Caki2 (cell line): ENCODE measurements at places on chromosomes 4 and X. TPM values are rescaled to one million over a fixed set of nuclear protein-coding genes. Genes with fewer than 3 reads are reported as not detected.

GRCh38 chr4:23060776-23061175 is 368.0 kb downstream of the GBA3 start:
- DNase-seq = no peak

- DNase-seq = no peak
Measured at GRCh38 chr4:141706445-141706844, 70.1 kb downstream of the IL15 start.

- DNase-seq = no peak
Measured at GRCh38 chrX:77167993-77168392, 279.2 kb upstream of the FGF16 start.

- DNase-seq = no peak
Measured at GRCh38 chr4:44740201-44740600, 13.8 kb upstream of the GNPDA2 start.

- no peak for DNase-seq
Measured at GRCh38 chr4:2596611-2597010, 60.2 kb downstream of the FAM193A start.

- no peak for DNase-seq
Measured at GRCh38 chr4:120096508-120097297, 30.1 kb upstream of the MAD2L1 start.

DNA sequence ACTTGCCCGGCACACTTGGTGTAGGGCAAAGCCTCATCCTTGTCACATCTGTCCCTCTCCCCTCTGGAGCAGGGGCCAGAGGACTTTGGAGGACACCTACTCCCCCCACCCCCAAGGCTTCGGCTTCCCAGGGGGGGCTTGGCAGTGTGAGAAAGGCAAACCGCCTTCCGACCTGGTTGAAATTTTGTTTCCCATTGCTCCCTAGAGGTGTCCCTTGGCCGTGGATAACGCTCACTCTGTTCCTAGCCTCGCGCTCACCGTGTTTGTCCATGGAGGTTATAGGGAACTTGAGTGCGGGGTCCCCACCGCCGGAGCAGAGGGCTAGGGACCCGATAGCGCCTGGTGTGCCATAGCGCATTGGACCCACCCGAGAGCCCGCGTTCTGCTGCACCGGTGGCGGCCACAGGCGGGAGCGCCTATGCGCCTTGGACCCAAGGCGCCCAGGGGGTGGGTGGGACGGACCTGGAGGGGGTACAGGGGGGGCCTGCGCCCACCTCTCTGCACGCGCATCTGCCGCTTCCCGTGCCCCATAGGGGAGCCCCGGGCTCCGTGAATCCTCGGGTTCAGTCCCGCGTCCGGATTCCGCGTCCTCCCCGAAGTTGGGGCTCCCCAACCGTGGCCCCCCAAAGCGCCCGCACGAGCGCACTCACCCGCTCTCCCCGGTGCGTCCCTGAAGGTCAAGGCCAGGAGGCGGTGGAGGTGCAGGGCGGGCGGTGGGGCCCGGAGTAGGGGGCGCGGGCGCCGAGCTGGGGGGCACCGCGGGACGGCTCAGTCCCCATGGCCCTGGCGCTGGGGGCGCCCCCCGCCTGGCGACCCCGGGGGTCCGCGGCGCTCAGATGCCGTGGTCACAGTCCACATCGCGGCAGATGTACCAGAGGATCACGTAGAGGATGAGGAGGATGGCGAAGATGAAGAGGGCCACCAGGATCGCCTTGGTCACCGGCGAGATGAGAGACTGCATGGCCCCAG is 82.7 kb upstream of the DHRSX start:
- no peak for DNase-seq

DNA sequence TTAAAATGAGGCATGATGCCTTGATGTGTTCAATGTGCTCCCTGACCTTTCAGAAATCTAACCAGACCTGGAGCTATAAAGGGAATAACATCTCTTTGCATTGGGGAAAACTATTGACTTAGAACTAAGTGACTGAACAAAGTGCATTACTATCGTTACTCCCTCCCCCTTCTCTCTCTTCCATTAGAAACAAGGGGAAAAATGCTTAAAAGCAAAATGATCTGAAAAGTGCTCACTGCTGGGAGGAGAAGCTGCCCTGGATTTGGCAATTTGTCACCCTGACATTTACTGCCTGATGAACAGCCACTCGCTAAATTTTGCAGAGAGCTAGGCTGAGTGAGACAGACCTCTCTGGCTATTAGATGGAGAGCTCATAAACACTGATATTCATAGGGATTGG is 48.6 kb upstream of the PARM1 start:
- DNase-seq = no peak

- DNase-seq = no peak
Measured at GRCh38 chr4:156411531-156411930, 457.9 kb upstream of the CTSO start.

GRCh38 chrX:1853447-1853846 is 238.6 kb downstream of the ASMT start:
- DNase-seq = no peak

DNA sequence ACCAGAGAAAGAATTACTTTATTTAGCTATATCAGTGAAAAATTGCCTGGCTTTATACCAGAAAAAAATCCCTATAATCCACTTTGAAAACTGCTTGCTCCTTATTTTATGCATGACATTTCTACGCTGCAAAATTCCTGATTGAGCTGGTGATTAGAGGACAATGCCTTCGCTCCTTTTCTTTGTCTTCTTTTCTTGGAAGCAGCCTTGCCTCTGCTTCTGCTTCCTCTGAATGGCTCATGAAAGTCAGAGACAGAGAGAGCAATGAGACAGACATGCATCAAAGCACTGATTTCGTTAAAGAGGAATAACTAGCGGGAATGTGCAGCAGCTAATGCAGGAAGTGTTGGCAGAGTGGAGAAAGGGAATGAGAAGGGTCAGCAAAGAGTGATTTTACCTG is 294.3 kb upstream of the IGFBP7 start:
- no peak for DNase-seq

GRCh38 chrX:42869659-42870476 is 91.9 kb upstream of the PPP1R2C start:
- DNase-seq = no peak

- no peak for DNase-seq
Measured at GRCh38 chr4:88897180-88897579, 159.8 kb downstream of the FAM13A start.

GRCh38 chr4:163598028-163598427 is 103.5 kb downstream of the TMA16 start:
- DNase-seq = no peak

GRCh38 chrX:12804655-12805054 is 13.4 kb downstream of the PRPS2 start:
- DNase-seq = no peak

DNA sequence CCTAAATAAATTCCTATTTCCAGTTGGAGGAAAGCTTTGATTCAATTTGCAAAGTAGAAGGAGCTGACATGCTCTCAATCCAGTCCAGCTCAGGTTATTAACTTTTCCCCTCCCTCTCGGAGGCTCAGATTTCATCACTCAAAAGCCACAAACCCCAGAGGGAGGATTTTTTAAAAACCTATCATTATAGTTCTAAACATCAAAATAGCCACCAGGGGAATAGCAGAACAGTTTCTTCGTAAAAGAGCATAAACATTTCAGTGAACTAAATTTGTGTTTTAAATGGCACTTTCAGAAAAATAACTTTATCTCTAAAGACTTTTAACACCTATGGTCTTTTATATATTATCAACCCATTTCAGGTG is 8.8 kb downstream of the GPRIN3 start:
- no peak for DNase-seq

DNA sequence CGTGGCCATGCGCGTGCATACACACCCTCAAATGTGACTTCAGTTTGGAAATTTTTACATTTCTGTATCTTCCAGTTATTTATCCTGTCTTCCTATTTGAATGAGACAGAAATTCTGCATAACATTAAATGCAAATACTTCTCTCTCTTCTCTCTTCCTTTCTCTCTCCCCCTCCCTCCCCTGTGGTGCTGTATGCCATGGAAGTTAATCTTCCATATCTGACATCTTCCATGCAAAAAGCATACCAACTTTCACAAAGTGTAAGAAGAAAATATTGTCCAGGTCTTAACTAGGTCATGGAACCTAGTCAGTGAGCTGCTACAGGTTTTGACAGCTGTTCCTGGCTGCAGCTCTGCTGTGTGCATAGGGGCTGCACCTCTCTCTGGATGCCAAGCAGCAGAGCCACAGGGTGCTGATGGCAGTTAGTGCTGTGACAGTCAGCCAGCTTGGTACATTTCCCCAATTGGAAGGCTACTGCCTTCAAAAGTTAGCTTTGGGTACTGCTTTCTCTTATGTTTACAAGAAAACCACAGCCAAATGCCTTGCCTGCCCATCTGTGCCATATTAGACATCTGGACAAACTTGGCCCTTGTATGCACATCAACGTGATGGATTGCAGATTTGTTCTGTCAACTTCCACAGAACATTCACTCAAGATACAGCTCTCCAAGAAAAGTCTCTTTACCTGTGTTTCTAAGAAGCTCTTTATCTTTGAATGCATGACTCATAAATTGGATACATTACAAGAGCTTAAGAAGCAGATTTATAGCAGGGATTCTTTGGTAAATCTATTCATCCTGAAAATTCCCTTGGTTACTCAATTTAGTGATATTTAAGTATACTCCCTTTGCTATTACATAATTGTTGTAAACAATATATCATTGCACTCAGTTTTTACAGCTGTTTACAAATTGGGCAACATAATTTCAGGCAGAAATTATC is 623.8 kb downstream of the EPHA5 start:
- DNase-seq = peak; percentile 32

GRCh38 chr4:73663576-73663975 is 43.3 kb upstream of the RASSF6 start:
- DNase-seq = no peak

GRCh38 chrX:154751669-154752271 is 893 bp upstream of the GAB3 start:
- no peak for DNase-seq

GRCh38 chr4:37490391-37491347 is 195.5 kb downstream of the RELL1 start:
- DNase-seq = no peak

DNA sequence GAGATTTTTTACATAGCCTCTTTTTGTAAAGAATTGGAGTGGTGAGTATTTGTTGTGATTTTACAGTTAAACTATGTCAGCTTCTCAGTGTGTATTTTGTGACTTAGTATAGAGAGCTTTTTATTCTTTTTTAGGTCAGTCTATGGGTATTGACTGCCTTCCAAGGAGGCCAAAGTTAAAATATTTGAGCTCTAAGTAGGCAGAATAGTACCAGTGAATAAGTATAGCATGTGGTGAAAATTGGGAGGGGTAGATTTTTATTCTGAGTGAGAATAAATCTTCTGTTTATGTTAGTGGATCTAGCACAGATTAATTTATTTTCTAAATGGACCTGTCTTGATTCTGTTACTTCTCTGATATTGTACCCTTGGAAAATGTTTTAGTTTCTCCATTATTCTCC is 37.5 kb downstream of the HERC3 start:
- DNase-seq = no peak

DNA sequence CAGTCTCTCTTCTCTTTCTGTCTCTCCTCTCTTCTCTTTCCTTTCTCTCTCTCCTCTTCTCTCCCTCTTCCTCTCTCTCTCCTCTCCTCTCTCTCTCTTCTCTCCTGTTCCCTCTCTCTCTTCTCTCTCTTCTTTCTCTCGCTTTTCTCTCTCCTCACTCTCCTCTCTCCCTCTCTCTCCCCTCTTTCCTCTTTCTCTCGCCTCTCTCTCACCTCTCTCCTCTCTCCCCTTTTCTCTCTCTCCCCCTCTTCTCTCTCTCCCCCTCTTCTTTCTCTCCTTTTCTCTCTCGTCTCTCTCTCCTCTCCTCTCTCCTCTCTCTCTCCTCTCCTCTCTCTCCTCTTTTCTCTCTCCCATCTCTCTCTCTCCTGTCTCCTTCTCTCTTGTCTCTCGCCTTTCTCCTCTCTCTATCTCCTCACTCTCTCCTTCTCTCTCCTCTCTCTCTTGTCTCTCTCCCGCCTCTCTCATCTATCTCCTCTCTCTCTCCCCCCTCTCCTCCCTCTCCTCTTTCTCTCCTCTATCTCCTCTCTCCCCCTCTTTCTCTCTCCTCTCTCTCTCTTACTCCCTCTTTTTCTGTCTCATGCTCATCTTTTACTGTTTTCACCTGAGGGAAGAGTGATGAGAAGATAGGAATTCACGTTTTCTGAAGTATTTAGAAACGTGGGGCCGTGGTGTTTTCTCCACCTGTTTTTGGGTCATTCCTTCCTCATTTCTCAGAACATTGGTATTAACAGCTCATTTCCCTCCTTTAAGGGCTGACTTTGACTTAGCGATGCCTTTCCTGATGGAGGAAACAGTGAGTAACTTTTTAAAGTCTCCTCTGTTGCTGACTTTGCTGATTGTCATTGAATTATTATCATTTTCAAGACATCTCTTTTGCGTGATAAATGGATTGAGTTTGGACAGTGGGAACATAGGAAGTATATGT is 80.6 kb upstream of the CD99 start:
- peak; percentile 15 for DNase-seq

- DNase-seq = peak; percentile 1
Measured at GRCh38 chrX:79631526-79631925, 264.4 kb upstream of the ITM2A start.

GRCh38 chrX:69366183-69366582 is 137.9 kb upstream of the NALF2 start:
- no peak for DNase-seq

DNA sequence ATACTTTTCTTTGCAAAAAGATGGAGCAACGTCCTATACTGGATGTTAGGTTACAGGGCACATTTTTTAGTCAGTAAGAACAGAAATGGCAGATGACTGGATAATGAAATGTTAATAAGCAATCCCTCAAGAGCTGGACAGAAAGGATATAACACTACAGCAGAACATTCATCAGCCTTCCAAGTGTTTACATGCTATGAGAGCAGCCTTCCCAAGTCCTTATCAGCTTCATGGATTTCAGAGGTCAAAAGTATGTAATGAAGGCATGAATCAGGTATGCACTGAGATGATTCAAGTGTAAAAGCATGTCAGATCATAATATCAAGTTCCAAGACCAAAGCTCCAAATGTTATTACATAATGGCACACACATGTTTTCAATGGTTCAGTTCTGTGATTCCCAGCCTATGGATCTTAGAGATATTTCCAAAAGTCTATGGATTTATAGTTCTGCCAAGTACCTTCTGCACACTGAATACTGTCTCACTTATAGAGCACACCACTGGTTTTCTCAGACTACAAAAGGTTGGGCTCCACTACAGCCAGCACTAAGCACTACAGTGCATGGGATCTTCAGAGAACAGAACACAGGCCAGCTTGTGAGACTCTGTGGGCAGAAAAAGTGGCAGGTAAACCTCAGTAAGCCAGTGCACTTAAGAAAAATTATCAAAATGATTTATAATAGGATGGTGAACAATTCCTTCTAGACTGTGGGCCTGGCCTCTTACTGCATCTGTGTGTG is 49.2 kb downstream of the GPC4 start:
- no peak for DNase-seq

GRCh38 chrX:74535408-74536151 is 78.8 kb downstream of the RLIM start:
- peak; percentile 20 for DNase-seq

TNIP3 gene
- 0.98 TPM in 1 of 2 replicates, not detected in the other for total RNA-seq

TMEM165 gene
- 146 and 169 TPM in 2 replicates for total RNA-seq

ADH1A gene
- total RNA-seq = not detected in 2 replicates

GPR50 gene
- total RNA-seq = not detected in 2 replicates

PHEX gene
- 0.30 and 0.41 TPM in 2 replicates for total RNA-seq

SPANXC gene
- not detected in 2 replicates for total RNA-seq

FGD1 gene
- total RNA-seq = 14.4 and 17.2 TPM in 2 replicates

DUSP9 gene
- 9.9 and 16.0 TPM in 2 replicates for total RNA-seq

ERVMER34-1 gene
- not detected in 2 replicates for total RNA-seq

TMEM144 gene
- total RNA-seq = 17.0 and 25.4 TPM in 2 replicates

IL3RA gene
- not detected in 2 replicates for total RNA-seq

FAT4 gene
- total RNA-seq = 2.7 and 3.2 TPM in 2 replicates

SPANXA2 gene
- not detected in 2 replicates for total RNA-seq

TAF7L gene
- not detected in 2 replicates for total RNA-seq
